ENCODE measurements at places on chromosomes 4 and X. TPM values are rescaled to one million over a fixed set of nuclear protein-coding genes. Genes with fewer than 3 reads are reported as not detected.

DNA sequence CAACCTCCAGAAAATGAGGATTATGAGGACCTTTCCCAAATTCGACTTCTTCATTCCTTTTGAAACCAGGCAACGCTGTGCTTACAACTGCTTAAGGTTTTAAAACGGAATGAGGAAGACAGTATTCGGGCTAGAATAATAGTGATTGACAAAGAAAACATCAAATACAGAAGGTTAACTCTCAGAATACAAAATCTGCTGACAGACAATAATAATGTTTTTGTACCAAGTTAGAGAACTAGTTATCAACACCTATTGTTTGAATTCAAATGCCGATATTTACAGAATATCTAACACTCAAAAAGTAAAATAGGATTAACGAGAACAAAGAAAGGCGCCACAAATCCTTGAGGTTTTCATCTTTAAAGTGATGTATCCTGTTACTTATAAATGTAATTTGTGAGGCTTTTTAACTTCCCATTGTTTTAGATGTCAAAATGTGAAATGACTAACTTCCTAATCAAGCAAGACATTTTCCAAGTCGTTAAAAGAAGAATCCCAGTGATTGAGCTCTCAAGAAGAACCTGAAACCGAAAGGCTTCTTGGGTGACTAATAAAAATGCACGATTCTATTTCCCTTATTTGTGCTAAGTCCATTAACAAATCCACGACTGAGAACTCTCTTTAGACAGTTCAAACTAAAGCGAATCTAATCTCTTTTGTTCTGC lies 118.3 kb downstream of the SORBS2 start:
- DNase-seq = no peak

DNA sequence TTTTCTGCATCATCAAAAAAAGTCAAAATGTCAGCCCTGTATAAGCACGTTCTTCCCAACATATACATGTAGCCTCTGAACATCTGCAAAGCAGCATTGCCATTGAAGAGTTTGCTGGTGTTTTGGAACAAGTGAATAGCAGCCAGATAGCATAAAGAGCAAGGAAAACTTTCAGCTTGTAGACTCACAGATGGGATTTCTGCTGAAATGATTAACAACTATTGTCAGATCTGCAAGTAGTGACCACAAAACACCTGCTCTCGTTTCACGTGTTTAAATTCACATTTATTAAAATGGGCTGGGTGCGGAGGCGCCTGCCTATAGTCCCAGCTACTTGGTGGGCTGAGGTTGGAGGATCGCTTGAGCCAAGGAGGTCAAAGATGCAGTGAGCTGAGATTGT lies 123.7 kb downstream of the SPRY1 start:
- no peak for DNase-seq

DNA sequence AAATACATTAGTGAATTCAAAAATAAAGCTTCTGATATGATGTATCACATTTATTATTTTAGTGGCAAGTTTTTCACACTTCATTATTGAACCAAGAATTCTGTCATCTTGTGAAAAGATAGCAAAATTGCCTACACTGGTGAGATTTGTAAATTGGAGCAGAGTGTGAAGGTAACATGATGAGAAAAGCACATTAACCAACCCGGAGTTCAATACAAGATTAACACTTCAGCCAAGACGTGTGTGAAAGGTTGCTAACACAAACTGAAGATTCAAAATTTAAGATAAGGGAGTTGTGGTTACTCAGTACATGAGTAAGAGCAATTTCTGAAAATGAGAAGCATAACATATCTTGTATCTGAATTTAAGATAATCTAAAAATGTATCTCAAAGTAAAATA lies 346.7 kb downstream of the PDHA2 start:
- DNase-seq = no peak

DNA sequence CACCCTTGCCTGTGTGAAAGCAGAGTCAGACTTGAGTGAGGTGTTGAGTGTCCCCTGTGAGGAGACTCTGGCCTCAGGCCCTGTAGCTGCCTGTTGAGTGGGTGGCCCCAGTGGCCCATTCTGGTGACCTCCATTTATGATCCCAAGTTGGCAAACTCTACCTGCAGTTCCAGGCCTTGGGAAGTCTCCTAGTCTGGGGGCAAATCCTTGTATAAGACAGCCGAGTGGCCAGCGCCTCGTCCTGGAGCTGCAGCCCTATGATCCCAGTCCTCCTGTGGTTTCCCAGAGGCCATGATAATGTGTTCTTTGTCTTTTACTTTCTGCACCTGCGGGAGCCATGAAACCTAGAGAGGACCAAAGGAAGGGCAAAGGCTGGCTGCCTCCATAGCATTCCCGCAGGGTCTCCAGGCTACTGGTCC lies 58.7 kb downstream of the NBDY start:
- no peak for DNase-seq

GRCh38 chr4:116357758-116358157 lies 727.6 kb downstream of the TRAM1L1 start:
- DNase-seq = no peak

GRCh38 chr4:168515222-168516011 lies 18.6 kb downstream of the PALLD start:
- no peak for DNase-seq

The OCIAD2 gene
- total RNA-seq = 8.0 TPM

GRCh38 chr4:142314686-142315085 lies 531.4 kb downstream of the INPP4B start:
- DNase-seq = no peak

GRCh38 chr4:29453303-29453820 lies 1266.8 kb upstream of the PCDH7 start:
- DNase-seq = no peak

Measured in osteoblast (primary cell).